ENCODE measurements at places on chromosomes 13 and 19. TPM values are rescaled to one million over a fixed set of nuclear protein-coding genes. Genes with fewer than 3 reads are reported as not detected.

Gene ALOX5AP
- 0.25 TPM for total RNA-seq

Gene FBXO27
- total RNA-seq, result 3.4 TPM

Gene VAV1
- total RNA-seq, result not detected

Gene SHISA7
- total RNA-seq, result not detected

Gene CD70
- not detected for total RNA-seq

Gene ALG11
- total RNA-seq, result 37.7 TPM

Gene CDX2
- not detected for total RNA-seq

Gene ZNF701
- total RNA-seq, result 16.7 TPM
